ENCODE measurements at places on chromosomes 2 and 18. TPM values are rescaled to one million over a fixed set of nuclear protein-coding genes. Genes with fewer than 3 reads are reported as not detected.

- DNase-seq, result no peak
Observed at GRCh38 chr2:133433455-133434451, 134.5 kb downstream of the NCKAP5 start.

DNA sequence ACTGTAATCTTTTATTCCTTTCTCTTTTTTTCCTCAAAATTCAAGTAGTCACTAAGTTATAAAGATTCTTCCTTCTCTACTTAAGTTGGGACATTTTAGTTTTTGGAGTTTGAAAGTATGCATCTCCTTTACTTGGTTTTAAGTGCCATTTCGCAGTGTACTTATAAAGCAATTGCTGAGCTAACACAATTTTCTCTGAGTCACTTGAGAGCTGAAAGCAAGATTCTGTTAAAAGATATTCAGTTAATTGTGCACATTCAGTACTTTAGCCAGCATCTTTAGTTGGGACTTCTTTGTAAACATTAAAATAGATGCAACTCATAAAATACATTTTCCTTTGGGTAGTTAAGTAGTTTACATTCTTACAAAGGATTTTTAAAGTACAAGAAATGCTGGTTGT is 136.0 kb downstream of the GFPT1 start:
- no peak for DNase-seq

Gene HADHA
- total RNA-seq, result 130 TPM

DNA sequence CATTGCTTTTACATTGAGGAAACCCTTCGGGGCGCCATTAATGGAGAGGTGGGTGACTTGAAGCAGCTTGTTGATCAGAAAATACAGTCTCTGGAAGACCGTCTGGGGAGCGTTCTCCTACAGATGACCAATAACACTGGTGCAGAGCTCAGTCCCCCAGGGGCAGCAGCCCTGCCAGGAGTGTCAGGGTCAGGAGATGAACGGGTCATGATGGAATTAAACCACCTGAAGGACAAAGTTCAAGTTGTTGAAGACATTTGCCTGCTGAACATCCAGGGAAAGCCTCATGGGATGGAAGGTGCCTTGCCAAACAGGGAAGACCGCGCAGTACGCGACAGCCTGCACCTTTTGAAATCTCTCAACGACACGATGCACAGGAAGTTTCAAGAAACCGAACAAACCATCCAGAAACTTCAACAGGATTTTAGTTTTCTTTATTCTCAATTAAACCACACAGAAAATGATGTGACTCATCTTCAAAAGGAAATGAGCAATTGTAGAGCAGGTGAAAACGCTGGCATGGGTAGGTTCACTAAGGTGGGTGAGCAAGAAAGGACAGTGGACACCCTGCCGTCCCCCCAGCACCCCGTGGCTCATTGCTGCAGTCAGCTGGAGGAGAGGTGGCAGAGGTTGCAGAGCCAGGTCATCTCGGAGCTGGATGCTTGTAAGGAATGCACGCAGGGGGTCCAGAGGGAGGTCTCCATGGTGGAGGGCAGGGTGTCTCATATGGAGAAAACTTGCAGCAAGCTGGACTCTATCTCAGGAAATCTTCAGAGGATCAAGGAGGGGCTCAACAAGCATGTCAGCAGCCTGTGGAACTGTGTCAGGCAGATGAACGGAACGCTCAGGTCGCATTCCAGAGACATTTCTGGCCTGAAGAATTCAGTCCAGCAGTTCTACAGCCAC is 45.0 kb downstream of the EMILIN2 start:
- DNase-seq, result no peak

- DNase-seq, result no peak
Observed at GRCh38 chr2:237324405-237324831, 89.5 kb downstream of the COL6A3 start.

DNA sequence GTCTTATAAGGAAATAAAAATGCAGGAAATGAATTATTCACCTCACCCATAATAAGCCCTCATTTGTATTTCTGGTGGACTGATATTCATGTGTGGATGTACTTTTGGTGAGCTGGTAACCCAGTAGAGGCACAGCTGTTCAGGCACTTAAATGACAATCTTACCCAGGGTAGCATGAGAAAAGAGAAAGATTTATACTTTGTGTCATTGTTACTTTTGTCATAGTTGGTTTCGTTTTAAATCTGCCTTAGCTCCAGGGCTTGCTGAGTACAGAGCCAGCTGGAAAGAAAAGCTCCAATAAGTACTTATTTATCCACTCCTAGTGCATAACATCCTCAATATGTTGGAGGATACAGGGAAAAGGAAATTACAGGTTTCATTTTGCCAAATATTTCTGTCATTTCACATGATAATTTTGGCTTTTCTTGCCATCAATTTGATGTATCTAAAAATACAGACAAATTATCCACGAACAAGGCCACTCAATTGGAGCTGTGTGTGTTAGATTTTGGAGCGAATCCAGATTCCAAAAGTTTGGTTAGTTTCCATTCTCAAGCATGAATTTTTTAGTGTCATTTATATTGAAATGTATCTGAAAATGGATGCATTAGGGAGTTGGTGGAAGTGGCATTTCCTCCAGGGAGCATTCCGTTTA is 1276.1 kb upstream of the FAM98A start:
- DNase-seq, result no peak

Gene TCF23
- total RNA-seq, result not detected

- DNase-seq, result no peak
Observed at GRCh38 chr2:96800061-96801004, 15.7 kb upstream of the CNNM3 start.

DNA sequence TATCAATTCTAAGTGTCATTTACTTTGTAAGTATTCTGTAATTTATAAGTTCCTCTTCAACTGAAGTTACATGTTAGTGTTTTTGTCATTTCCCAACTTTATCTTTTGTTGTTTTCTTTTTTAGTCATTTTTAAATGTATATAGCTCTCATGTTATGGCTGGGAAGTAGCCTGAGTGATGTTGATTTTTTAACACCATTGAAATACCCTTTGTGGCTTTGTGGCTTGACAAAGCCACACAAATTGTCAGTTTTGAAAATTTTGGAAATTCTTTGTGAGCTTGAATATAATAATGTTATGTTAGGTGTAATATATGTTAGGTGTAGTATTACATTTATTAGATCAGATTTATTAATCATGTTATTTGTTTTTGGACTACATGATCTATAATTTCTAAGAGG is 16.7 kb downstream of the DNAJC10 start:
- no peak for DNase-seq

DNA sequence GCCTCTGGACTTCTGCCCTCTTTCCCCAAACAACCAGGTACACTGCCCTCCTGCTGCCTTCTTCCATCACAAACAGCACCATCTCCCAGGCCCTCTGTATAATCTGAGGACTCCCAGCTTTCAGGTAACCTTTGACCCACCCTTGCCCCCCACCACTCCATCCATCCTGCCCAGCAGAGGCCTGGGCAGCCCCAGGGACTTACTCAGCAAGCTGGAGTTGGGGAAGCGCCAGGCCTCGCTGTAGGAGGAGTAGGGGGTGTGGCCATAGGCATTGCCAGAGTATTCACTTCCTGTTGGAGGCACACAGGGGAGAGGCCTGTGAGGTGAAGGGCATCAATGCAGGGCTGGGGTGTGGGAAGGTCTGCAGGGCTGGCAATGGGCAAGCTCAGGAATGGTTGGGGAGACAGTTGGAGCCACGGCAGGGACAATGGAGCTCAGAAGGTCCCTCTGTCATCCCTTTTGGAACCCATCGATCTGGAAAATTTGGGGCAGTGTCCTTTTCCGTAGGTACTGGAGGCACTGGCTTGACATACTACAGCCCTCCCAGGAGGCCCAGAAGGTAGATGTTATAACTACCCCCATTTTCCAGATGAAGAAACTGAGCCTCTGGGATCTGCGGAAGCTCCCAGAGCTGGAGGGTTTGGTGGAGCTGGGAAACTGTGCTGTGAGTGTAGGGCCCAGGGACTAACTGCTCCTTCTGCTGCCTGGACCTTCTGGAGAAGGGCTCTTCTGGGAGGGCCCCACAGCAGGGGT is 46.3 kb downstream of the PSD4 start:
- peak; percentile 49 for DNase-seq

Gene TWIST2
- total RNA-seq, result 0.44 TPM
